LHCN-M2 (cell line): ENCODE measurements at places on chromosomes 3 and 15.

DNA sequence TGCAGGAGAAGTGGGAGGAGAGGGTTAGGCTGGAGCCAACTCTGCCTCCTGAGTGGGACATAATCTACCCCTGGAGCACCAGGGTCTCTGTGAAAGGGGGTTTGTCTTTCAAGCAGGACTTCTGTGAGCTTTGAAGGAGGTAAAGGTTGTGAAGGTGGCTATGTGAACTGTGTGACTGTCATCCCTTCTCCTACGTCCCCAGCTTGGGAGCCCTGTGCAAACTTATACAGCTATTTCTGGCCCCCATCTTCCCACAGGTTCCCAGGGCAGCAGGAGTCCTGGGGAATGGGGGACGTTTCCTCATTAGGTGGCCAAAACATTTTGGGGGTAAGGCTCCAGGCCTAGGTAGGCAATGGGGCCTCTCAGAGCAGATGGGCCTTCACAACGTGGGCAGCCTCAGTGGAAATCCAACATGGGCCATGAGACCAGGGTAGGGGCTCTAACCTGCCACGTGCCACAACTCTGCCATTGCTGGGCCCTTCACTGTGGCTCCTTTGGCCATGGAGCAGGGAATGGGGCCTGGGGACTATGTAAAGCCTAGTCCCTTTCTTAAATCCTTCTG is 3.5 kb downstream of the VIPR1 start:
- no peak for DNase-seq

DNA sequence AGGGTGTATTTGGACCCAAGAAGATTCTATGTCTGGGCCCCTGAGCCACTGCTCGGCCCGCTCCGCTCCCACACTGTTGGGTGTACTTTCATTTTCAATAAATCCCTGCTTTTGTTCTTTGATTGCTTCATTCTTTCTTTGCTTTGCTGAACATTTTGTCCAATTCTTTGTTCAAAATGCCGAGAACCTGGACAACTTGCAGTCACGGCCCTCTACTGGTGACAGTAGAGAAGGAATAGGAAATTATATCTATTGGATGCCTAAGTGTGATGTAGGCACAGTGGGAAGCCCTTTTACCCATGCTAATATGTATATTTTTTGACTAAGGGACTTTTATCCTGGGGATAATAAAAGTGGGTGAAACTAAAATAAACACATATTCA is 340.8 kb downstream of the LRRC3B start:
- DNase-seq, result peak; percentile 2

DNA sequence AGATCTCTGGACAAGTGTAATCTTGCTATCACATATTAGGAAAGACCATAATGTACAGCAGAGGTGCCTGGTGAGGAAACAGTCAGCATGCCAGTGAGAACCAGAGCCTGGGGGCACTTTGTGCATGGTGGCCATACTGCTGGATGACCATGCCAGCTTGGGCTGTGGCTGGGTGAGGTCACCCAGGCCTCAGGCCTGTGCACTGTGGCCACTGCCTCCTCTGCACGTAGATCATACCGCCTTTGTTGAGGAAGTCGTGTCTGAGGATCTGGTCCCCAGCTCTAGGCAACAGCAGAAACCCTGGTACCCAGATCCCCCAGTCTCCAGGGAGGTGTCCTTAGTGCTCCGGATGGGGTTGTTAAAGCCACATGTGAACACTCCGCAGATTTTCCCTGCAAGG is 38.9 kb downstream of the ZNF710 start:
- DNase-seq, result no peak

DNA sequence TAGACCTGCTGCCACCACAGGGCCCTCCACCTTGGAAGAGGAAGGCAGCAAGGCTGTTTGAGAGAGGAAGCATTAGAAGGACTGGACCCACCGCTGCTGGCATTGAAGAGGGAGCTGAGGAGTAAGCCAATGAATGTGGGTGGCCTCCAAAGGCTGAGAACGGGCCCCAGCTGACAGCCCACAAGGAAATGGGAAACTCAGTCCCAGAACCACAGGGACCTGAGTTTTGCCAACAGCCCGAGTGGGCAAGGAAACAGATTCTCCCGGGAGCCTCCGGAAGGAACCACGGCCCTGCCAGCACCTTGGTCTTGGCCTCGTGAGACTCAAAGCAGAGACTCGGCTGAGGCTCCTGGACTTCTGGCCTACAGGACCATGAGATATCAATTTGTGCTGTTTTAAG is 95.4 kb upstream of the SNRPA1 start:
- no peak for DNase-seq

DNA sequence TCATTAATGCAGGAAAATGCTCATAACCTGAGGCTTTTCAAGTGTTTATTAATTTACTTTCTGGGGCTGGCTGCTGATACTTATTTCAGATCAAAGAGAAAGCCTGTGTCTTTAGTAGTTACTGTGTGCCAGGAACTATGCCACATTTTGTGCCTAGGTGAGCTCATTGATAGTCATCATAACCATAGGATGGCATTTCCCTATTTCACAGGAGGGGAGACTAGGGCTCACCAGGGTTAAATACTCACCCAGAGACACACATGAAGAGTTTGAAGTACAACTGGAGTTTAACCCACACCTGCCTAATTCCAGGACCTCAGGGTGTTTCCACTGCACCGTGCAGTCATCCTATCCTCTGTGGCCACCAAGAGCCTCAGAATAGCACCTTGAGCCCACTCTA is 264.4 kb upstream of the NR2E3 start:
- no peak for DNase-seq

GRCh38 chr3:14728113-14728512 is 53.2 kb downstream of the C3orf20 start:
- no peak for DNase-seq

DNA sequence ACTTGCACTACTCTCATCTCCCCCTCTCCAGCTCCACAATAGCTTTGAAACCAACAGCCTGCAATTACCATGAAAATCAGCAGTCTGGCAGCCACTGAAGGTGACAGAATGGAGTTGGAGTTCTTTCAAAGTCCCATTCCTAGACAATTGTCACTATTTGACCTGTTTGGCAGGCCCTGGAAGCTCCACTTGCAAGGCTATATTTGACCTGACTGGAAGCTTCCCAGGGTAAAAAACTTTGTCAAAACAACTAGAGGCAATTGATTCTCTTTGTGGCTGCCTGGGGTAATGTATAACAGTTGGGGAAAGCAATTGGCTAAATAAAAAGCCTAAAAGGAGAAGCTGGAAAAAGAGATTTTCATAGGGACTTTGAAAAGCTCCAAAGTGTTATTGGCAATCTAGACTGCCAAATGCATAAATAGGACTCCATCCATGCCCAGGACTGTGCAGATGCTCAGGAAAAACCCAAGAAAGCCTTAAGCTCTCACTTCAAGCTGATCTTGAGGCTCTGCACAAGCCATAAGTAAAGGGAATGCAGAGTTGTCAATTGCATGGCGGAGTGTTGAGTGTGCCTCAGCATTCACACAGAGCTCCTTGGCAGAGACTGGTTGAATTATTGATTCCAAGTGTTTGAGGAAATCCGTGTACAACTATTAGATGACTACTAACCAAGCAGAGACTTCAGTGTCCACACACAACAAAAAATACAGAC is 18.3 kb downstream of the GREM1 start:
- DNase-seq, result no peak

DNA sequence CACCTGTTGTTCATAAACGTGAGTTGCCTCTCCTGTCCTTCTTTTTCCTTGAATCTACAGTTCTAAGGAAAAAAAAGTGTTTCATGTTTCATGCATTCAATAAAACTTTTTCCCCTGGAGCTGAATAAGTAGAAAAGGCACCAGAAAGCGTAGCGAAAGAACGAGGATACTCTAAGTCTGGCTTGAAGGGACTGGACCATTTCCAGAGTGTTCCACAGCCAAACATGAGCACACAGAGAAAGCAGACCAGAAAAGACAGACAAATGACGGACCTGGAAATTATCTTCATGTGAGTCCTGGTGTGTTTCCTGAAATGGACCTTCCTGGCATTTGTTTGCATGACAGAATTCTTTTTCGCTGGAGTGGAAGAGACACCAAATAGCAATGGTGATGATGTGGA is 204.7 kb downstream of the SV2B start:
- DNase-seq, result no peak

DNA sequence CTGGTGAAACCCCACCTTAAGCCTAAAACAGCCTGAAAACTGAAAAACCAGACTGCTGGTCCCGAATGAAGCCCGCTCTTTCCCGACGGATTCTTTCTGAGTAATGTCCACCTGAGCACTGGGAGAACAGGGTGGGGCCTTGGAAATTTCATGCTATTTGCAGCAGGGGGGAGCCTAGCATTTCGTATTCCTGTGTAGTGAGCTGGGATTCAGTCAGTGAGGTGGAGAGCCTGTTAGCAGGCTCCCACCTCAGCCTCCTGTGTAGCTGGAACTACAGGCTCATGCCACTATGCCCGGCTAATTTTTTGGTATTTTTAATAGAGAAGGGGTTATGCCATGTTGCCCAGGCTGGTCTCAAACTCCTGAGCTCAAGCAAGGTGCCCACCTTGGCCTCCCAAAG is 74.7 kb downstream of the CMTM8 start:
- DNase-seq, result no peak

DNA sequence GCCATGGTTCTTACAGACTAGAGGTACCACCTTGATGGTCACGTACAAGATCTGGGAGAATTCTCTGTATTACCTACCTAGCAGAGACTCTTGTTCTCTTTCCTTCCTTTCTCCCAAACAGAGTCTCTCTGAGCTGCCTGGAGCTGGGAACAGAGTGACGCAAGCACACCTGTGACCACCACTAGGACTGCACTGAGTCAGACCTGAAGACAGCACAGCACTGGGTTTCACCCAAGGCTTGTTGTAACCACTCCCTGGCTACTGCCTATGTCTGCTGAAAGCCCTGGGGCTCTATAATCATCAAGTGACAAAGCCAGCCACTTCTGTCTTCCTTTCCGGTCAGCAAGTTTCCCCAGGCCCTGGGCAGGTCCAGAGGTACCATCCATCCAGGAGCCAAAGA is 293.3 kb upstream of the CNTN4 start:
- no peak for DNase-seq

DNA sequence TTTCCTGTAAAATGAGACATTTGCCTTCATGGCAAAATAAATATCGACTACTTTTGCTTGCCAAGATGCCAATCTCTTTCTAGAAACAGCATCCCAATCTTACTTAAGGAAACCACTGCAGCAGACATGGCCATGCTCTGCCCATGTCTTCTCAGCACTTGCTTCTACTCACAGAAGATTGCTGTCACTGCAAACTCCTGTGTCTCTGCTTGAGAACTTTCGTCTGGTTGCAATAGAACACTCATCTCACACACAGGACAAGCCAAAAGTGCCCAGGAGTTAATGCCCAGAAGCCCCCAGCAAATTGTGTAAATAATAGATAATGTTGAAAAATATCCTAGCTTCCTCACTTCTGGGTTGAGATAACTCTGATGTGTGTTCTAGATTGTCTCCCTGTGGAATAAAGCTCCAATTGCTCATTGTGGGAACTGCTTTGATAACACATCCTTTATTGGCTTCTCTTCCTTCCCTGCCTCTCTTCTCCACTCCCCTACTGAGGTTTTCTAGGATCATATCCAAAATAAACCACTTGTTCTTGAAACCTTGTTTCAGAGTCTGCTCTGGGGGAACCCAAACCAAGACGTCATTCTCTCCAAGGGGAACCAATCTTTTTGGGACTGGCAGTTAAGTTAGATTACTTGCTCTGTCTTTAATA is 156.3 kb upstream of the STRIT1 start:
- DNase-seq, result no peak

DNA sequence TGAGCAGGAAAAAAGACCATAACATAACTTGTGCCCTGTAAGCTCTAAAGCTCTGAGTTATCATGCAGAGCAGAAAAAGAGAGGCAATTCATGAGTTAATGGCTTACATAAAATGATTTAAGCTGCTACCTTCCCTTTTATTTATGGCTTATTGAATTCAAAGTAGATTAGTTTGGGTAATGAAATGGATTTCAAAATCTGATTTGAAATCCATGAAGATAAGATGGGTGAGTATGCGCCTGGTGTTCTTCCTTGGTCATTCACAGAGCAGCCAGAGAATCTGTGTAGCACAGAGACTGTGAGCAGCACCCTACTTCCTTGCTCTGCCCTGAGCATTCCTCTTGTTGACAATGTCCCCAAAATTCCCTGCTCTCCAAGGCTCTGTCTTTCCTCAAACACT is 36.2 kb upstream of the MRPL3 start:
- DNase-seq, result no peak

GRCh38 chr3:18238332-18238731 is 186.8 kb downstream of the SATB1 start:
- no peak for DNase-seq

DNA sequence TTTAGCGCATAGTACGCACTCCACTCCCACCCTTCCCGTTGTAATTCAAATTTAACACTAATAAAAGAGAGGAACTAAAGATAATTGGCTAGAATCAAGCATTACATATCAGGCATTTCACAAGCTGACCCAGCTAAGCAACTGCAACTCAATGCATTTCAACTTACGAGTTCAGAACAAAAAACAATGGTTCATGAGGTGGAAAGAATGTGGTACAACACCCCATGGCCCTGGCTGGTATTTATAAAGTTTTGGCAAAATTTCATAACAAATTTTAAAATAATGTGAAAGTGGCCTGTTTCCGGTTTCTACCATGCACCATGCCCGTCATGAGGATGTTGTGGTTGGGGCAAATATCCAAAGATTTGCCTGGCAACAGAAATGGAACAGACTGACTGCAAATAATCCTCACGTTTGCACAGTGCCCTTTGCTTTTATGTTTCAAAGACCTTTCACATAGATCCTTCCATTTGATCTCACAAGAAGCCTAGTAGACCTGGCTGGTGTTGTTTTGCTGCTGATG is 455.3 kb upstream of the NR2F2 start:
- DNase-seq, result peak; percentile 93

DNA sequence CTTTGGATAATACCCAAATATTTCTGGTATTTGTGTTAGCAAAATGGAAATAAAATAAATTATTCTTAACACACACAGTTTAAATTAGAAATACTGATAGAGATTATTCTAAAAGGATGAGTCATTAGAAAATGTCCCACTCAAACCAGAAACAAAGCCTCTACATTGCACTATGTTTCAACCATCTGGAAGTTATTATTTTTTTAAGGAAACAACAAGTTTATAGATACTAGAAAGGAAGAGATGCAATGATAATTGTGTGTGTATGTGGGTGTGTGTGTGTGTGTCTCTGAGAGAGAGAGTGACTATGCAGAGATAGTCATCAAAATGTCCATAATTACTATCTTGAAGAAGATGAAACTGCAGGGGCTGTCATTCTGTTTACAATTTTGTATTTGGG is 1340.5 kb downstream of the ROBO1 start:
- DNase-seq, result no peak

DNA sequence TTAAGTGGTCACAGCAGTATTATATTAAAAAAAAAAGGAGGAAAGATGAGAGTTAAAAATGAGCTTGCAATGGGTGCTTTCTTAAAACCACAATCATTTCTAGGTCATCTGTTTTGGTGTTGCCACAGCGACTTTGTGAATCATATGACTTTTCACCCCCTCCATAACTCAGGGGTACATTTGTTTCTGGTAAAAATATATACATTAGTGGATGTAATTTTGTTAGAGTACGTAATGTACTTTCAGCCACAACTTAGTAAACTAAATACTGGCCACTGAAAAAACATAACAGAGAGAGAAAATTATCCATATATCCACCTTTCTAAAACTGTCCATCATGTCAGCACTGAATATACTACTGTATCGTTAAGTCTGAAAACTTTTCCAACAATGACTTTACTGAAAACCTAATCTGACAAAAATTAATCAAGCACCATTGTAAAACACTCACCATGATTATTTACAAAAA is 3.4 kb downstream of the ANKRD28 start:
- peak; percentile 83 for DNase-seq
